ENCODE measurements at places on chromosomes 4 and X. TPM values are rescaled to one million over a fixed set of nuclear protein-coding genes. Genes with fewer than 3 reads are reported as not detected.

GRCh38 chr4:53730031-53730805, 138.9 kb upstream of the LNX1 start:
- DNase-seq: no peak

DNA sequence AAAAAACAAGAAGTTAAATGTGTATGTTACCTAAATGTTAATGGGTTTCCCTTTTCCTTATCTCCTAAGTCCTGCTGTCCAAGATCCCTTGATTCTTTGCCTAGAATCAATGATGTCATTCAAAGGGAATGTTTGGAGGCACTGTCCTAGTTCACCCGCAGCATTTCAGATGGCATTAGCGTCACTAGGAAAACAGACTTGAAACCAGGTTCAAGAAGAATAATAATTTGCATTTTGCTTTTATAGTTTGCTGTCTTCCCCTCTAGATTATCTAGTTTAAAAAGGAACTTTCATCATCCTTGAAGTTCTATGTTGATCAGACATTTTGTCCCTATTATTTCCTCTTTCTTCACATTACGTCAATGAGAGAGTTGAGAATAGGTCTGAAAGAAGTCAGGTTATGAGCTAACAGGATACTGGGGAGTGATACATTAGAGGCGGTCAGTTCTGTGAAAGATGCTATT, 234.1 kb upstream of the PGRMC2 start:
- DNase-seq: peak; percentile 83

GRCh38 chr4:70954032-70954431, 39.4 kb upstream of the DCK start:
- DNase-seq: peak; percentile 36

GRCh38 chr4:2072971-2073807, 14.1 kb downstream of the NAT8L start:
- no peak for DNase-seq

DNA sequence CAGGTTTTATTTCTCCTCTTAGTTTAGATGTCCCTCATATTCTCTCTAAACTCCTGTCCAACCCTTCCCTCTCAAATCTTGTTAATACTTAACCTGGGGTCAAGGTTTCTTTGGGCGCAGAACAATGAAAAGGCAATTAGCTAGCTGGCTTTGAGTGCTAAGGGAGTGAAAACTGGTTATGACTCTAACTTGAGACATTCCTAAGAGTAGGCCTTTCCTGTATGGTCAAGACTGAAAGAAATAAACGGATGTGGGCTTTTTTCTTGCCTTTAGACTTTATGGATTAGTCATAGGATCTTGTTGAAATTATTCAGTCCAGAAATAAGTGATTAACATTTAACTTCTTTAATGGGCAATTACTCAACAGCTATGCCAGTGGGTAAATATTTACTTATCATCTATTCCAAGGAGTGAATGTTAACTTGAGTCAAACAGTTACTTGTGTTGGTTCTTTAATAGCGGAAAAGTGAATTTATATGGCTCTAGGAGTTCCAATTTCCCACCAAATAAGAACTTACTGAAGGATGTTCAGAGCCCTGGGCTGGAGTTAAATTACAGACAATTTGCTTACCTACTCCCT, 141.7 kb upstream of the SCML1 start:
- DNase-seq: peak; percentile 88

The USP38 gene
- 20.3 TPM for total RNA-seq

DNA sequence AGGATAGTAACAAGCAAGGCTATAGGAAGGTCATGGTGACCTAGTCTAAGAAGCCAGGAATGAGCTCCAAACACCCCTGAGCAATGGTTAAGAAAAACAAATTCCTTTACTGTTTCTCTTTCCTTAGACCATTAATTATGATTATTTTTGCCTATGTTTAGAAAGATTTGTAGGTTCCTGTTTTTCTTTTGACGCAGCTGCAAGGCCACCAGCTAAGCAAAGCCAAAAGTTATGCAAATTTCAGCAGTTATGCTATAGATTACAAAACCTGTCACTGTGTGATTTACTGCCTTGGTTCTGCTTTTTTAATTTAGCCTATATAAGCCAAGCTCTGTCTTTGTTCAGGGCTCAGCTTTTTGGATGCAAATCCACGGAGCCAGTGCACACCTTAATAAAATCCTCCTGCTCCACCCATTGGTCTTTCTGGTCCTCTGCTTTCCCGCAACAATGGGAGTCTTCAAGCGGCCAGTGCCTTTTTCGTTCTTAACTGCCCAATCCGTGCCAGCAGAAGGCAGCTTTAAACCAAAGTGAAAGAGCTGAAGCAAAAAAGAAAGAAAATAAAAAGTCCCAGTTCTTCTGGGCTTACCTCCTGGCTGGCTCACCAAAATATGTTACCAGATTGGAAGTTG, 1.4 kb upstream of the CEP135 start:
- DNase-seq: no peak

GRCh38 chrX:97751735-97752134, 868.0 kb downstream of the RPA4 start:
- DNase-seq: no peak

GRCh38 chr4:172515266-172515879, 653.2 kb upstream of the GALNT7 start:
- peak; percentile 54 for DNase-seq

The BTK gene
- total RNA-seq: 0.79 TPM

GRCh38 chr4:88599714-88600113, 7.4 kb downstream of the HERC3 start:
- peak; percentile 25 for DNase-seq

DNA sequence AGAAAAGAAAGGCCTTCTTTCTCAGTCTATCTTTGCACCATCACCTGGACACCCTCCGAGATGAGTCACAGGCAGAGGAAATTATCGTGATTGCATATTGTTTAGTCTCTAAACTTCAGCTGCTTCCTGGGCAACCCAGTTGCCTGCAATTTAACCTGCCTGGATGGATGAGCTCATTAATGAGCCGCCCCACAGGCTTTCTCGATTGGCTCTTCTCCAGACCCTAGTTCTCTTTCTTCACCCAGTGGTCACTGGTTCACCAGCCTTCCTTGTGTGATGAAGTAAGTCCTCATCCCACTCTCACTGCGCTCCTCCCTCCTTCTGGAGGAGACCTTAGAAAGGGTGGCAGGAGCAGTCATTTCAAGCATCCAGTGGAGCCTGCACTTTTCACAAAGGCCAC, 94.4 kb downstream of the SOWAHB start:
- peak; percentile 97 for DNase-seq

DNA sequence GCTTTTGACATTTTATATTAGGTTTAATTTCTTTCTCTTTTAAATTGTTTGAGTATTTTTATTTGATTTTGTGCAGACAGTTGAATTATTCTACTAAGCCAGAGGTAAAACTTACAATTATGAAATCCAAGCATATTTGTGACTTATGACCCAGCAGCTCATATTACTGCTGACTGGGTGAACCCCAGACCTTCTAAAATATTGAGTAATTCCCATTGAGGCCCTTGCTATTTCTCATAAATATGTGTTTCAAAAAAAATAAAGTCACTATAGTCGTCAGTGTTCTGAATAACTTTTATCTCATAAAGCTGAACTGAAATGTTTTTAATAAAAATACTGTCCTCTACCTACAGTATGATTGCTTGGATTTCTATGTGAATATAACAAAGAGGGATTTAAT, 303.1 kb downstream of the IQCM start:
- DNase-seq: no peak

The CT55 gene
- total RNA-seq: not detected

The SAGE1 gene
- not detected for total RNA-seq

DNA sequence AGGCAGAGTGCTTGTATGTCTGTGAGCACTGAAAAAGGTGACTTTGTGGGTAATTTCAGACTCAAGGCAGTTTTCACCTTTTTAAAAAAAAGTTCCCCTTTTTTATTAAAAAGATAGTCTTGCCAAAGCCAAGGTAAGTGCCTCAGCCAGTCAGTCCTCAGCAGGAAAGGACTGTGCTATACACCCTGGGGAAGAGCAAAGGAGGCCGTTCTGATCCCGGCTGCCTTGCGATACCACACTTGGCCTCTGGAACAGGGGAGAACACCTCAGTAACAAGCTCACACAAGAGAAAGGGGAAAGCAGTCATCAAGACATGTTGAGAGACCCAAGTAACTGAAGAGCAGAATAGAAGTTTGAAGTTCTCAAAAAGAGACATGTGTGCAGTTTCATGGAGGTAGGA, 541.7 kb downstream of the BCOR start:
- no peak for DNase-seq

GRCh38 chrX:74232859-74233258, 71.1 kb upstream of the ZCCHC13 start:
- peak; percentile 35 for DNase-seq

The FAM53A gene
- total RNA-seq: 3.4 TPM

GRCh38 chrX:22952010-22952409, 47.8 kb upstream of the DDX53 start:
- peak; percentile 37 for DNase-seq

DNA sequence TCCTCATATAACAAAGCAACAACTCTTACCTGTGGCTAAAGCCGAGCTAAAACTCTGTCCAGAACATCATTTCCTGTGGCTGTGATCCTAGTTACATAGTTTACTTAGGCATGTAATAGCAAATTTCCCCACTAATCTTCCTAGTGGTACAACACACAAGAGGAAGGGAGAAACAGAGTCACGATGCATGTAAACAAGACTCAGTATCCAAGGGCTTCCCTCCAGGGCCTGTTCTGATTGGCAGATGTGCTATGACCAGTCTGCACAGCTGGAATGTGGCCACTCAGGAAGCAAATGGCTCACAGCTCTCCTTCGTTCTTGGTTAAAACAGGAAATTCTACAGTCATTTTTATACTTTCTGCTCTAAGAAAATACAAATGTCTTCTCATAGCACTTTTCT, 49.2 kb upstream of the PRSS48 start:
- peak; percentile 82 for DNase-seq

GRCh38 chrX:97452283-97452682, 568.6 kb downstream of the RPA4 start:
- DNase-seq: no peak

GRCh38 chr4:77126809-77127208, 30.2 kb upstream of the CCNG2 start:
- DNase-seq: no peak

- no peak for DNase-seq
Measured at GRCh38 chr4:169765835-169766234, 8.1 kb upstream of the HPF1 start.

The DMRTC1 gene
- not detected for total RNA-seq

DNA sequence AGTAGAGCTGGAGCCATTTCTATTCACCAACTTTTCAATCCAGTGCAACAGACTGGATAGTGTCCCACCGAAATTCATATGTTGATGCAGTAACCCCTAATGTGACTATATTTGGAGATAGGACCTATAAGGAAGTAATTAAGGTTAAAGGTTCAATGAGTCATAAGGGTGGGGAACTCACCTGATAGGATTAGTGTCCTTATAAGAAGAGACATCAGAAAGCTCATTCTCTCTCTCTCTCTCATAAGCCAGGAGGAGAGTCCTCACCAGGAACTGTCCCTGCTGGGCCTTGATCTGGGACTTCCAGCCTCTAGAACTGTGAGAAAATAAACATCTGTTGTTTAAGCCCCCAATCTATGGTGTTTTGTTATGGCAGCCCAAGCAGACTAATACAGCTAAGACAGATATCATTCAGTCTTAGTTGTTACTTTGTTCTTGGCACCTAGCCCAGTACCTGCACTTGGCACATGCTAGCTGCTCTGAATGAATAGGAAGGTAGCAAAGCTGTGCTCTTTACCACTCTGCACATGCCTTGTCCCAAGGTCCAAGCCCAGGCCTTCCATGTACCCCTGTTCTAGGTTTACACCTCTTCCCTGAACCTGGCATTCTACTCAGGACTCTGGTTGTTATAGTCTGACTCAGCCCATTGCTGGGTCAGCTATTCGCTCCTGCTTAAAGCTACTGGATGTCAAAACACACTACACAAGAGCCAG, 19.2 kb upstream of the BRS3 start:
- DNase-seq: no peak

DNA sequence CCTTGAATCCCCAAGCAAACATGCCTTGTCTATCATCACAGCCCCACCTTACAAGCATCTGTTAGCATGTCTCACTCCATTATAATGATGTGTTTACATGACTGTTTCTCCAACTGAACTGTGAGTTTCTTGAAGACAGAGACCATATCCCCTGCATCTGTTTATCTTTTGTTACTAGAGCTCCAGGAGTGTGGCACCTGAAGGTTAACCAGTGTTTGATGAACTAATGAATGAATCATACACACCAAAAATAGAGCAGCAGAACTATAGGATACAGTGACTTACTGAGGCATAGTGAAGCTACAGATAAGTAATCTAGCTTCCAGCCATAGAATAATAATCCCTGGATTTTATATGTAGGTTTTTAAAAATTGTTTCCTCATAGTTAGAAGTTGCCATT, 331.0 kb downstream of the PCDH7 start:
- no peak for DNase-seq
